ENCODE measurements at places on chromosomes 12 and 14.

DNA sequence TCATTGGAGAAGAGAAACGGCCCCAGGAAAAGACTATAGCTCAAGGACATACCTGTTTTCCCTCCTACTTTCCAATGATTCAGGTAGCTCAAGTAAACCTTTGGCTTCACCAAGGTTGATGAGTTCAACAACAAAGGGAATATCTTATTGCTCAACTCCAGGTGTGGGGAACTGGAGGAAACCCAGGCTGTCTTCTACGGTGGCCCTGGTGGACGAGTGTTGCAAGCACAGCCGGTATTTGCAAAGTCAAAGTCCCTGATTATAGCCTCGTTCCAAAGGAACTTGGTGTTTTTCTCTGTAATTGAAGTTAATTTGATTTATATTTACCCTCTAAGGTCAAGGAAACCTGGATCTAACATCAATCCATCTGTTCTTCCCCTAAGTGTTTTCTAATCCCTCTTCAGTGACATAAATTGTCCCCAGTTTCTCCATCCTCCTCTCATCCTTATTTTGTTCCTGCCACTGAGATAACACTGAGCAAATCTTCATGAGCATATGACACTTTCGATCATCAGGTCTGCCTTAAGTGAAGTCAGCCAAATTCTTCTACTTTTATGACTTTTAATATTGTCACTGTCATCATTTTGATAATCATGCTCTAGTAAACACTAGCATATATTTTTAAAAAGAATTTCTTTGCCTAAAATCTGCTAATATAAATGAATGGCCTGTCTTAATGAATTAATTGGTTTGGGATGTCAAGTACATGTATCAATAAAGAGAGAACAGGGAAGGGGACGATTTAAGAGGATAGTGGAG is 174.6 kb upstream of the TBX3 start:
- no peak for DNase-seq

- no peak for DNase-seq
Measured at GRCh38 chr12:1279050-1279449, 288.0 kb downstream of the ERC1 start.

DNA sequence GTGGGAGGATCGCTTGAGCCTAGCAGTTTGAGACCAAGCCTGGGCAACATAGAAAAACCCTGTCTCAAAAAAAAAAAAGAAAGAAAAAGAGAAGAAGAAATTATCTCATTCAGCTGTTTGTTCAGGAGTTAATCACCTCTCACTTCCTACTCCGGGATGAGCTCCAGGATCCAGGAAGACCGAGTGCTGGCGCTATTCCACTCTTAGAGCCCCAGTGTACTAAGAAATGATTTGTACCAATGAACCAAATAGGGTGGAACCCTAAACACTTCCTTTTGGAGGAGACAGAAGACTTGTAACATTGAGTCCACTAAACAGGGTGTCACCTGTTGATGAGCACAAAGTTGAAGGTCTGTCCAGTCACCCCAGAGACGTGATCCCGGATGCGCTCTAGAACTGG is 3.6 kb downstream of the ALKBH2 start:
- DNase-seq, result no peak

DNA sequence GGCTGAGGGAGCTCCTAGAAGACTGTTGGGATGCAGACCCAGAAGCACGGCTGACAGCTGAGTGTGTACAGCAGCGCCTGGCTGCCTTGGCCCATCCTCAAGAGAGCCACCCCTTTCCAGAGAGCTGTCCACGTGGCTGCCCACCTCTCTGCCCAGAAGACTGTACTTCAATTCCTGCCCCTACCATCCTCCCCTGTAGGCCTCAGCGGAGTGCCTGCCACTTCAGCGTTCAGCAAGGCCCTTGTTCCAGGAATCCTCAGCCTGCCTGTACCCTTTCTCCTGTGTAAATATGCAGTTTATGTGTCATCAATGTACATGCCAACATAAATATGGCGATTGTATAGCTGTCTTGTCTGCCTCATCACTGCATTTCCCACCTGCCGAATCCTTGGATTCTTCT is 7.5 kb downstream of the AMHR2 start:
- no peak for DNase-seq

- no peak for DNase-seq
Measured at GRCh38 chr12:25278269-25278668, 27.5 kb upstream of the KRAS start.

DNA sequence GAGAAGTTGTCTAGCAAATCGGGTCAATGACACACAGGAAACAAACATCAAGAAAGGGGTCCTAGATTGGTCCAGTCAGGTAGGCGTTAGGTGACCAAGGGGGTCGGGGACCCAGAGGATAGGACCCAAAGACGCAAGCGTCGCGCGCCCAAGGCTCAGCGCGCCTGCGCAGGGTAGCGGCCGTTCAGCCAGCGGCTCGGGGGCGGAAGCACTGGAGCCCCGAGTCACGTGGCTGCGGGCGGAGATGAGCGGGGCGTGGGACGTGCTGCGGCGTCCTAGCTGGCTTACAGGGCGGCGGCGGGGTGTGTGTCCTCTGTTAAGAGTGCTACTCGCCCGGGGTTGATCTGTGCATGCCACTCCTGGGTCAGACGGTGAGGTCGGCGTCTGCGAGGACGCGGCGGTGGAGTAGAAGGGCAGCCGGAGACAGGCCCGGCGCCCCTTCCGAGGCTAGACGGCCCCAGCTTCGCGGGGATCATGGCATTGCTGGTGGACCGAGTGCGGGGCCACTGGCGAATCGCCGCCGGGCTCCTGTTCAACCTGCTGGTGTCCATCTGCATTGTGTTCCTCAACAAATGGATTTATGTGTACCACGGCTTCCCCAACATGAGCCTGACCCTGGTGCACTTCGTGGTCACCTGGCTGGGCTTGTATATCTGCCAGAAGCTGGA is at the start of gene SLC35E3:
TSS of gene SLC35E3 (plus strand) at position 273 of the 668 bp plus-strand sequence. CDS start at position 475, 202 bp downstream.
- DNase-seq, result peak; percentile 91

DNA sequence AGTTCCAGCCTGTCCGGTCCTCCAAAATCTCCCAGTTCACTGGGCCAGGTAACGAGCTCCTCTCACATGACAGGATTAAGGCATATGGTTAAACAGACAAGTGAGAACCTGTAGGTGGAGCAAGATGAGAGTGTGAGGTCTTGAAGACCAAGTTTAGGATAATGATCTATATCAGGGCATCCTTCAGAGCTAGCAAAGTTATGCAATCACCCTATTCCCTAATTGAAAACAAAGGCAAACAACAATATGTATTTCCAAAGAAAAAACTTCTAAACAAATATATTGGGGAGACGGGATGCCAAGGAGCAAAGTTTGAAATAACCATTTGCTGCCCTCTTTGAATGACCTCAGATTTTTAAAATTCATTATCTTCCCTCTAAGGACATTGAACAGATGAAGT is 571.2 kb downstream of the BCL11B start:
- DNase-seq, result no peak

GRCh38 chr14:68862954-68863594 is 70.2 kb upstream of the ZFP36L1 start:
- DNase-seq, result peak; percentile 64

DNA sequence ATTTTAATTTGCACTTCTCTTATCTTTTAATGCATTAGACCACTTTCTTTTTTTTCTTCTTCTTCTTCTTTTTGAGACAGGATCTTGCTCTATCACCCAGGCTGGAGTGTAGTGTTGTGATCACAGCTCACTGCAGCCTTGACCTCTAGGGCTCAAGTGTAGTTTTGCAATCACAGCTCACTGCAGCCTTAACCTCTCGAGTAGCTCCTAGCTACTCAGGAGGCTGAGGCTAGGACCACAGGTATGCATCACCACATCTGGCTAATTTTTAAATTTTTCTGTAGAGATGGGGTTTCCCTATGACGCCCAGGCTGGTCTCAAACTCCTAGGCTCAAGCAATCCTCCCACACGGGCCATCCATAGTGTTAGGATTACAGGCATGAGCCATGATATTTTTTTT is 12.7 kb downstream of the TMED8 start:
- no peak for DNase-seq

GRCh38 chr14:96294246-96294645 is 38.2 kb downstream of the BDKRB1 start:
- no peak for DNase-seq
